Stimulated activated CD4-positive, alpha-beta T cell treated with anti-CD3 and anti-CD28 coated beads, Interleukin-2, amount 100 ng/mL, for 24 hours (primary cell): ENCODE measurements at places on chromosomes 12 and 14.

DNA sequence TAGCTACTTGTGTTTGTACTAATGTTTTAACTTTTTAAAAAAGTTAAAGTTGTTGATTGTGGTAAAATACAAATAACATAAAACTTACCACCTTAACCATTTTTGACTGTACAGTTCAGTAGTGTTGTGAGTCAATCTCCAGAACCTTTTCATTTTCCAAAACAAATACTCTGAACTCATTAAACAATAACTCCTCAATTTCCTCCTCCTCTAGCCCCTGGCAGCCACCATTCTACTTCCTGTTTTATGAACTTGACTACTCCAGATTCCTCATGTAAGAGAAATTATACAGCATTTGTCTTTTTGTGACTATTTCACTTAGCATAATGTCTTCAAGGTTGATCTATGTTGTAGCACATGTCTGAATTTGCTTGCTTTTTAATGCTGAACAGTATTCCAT is 299.1 kb upstream of the AMIGO2 start:
- no peak for DNase-seq

GRCh38 chr14:38256533-38256840 is 594 bp upstream of the CLEC14A start:
- DNase-seq: no peak

DNA sequence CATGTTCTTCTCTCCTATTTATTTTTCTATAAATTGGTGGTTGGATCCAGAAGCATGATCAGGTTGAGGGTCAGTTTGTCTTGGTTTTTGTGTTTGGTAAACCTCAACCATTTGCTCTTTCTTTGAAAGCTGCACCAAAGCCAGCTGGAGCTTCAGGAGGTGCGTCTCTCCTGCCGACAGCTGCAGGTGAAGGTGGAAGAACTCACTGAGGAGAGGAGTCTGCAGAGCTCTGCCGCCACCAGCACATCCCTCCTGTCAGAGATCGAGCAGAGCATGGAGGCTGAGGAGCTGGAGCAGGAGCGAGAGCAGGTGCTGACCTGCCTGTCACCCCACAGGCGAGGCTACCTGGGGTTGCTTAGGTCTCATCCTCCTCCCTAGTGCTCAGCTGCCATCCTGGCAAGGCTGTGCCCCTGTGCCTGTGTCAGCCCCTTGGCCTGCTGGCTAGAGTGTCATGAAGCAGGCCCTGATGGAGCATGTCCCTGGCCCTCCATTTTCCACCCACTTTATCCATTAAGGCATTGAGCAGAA is 45.0 kb downstream of the RAB35 start:
- no peak for DNase-seq

GRCh38 chr12:10102322-10102721 is 3.5 kb upstream of the CLEC1A start:
- no peak for DNase-seq

GRCh38 chr12:107903341-107904061 is 129.0 kb downstream of the ASCL4 start:
- peak; percentile 33 for DNase-seq

DNA sequence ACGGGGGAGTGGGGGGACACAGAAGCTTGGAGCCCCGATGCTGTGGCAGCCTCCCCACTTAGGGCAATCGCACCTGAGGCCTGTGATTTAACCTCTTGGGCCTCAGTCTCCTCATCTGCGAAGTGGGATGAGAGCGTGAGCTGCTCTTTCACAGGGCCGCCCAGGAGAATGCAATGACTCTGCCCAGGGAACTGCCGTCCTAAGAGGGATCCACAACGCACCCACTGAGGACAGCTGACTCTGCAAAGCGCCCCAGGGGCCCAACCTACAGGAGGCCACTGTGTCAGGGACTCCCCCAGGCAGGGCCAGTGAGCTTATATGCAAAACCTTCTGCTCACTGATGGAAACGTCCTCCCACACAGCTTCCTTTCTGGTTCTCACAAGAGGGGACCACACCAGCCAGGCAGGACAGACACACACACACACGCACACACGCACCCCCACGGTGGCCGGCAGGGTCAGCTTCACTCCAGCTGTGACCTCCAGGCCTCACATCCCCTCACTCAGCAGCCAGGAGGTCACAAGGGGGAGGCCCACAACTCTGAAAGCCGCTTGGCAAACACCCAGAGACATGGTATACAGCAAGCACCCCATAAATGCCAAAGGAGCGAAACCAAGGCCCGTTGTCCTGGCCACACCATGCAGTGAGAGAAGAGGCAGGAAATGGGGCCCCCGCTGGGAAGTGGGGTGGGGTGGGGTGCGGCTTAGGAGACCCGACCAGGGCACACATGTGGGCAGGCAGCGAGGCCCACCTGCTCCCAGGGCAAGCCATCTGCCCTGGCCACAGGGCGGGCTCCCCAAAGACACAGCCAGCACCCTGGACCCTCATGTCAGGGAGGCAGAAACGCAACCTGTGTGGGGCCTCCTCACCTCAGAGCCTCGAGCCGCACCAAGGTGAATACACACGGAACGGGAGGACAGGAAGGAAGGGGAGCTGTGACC is 73.3 kb downstream of the NCOR2 start:
- DNase-seq: peak; percentile 74

DNA sequence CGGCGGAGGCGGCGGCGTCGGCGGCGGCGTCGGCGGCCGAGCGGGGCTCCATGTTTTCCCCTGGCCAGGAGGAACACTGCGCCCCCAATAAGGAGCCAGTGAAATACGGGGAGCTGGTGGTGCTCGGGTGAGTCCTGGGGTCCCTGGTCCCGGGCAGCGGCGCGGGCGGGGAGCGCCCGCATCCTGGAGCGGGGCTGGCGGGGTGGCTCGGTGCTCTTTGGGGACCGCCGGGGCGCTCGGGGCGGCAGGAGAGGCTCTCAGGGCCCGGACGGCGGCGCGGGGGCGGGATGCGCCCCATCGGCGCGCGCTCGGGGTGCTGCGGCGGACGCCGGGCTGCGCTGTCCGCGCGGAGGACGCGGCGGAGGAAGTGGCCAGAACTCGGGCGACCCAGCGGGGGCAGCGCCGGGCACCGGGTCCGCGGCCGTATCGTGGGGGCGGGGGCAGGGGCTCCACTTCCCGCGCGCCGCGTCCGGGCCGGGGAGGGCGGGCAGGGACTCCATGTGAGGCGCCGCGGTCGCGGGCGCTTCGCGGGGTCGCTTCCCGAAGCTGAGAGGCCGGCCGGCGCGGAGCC is 485 bp downstream of the PELI2 start:
- DNase-seq: peak; percentile 43

DNA sequence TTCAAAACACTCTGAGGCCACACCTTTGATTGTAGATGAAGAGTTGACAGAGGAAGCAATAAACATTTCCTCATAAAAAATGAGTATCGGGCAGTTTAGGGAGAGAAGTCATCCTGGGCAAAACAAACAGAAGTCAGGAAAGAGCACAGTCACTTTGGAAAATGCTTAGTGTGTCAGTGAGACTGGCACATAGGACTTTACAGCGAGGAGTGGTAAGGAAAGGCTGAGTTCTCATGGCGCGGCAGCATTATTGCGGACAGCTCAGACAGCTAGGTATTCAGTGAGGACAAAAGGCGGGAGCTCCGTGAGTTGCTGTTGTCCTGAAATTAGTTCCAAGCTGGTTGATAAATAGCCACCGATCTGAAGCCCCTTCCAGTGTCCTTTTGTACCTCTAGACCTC is 229.9 kb downstream of the SNAPC1 start:
- DNase-seq: no peak

- no peak for DNase-seq
These were observed 303.6 kb upstream of the GARIN6 start for GRCh38 chr12:99343960-99344359.

DNA sequence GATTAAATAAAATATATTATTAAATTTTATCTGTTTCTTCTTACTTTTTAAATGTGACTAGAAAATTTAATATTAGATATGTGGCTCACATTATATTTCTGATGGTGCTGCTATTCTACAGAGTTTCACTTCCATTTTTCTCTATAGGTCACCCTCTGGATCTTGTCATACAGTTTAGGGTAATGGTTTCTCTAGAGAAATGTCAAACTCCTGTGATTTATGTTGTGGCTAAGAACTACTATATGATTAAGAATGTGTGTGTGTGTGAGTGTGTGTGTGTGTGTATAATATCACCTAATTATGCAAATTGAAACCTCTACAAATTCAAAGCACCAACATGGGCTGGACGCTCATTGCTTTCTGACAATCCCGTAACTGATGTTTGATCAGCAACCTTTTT is 325.9 kb downstream of the ADAMTS20 start:
- no peak for DNase-seq

DNA sequence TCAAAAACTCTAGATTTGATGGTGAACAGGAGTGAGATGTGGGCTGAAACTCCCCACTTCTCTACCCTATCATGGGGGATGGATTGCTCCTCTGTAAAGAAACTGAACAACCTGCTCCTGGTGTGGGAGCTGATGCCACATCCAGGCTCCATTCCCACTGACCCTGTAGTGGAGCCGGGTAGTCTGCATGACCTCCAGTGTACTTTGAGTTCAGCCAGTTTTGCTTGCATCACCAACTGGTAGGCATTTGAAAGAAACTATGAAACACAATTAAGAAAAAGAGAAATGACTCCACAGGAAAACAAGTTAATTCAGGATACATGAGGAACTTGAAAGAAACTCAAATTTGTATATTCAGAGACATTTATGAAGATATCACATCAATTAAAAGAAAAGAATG is 27.3 kb upstream of the EMP1 start:
- DNase-seq: no peak

- peak; percentile 67 for DNase-seq
These were observed 16.4 kb downstream of the ACVRL1 start for GRCh38 chr12:51923506-51924365.

- no peak for DNase-seq
These were observed 114.4 kb downstream of the PRICKLE1 start for GRCh38 chr12:42475106-42475505.

DNA sequence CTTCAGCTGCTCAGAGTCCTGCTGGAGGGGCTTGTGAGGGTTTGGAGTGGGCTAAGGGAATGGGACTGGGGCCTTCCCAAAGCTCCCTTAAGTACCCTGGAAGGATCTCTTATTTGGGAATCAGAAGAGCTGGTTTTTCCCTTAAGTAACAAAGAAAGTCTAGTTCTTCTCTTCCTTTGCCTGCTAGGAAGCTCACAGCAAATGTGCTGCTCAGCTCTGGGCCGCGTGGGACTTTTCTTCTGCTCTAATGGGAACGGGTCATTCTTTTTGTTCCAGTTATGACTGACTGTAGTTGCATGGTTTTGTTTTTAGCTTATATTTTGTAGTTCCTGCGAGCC is 6.0 kb downstream of the KIF26A start:
- no peak for DNase-seq

- peak; percentile 37 for DNase-seq
These were observed at the start of gene PYGL for GRCh38 chr14:50943943-50944646. PYGL (minus strand) TSS chr14:50944483; CDS start chr14:50944403, 80 bp downstream.

DNA sequence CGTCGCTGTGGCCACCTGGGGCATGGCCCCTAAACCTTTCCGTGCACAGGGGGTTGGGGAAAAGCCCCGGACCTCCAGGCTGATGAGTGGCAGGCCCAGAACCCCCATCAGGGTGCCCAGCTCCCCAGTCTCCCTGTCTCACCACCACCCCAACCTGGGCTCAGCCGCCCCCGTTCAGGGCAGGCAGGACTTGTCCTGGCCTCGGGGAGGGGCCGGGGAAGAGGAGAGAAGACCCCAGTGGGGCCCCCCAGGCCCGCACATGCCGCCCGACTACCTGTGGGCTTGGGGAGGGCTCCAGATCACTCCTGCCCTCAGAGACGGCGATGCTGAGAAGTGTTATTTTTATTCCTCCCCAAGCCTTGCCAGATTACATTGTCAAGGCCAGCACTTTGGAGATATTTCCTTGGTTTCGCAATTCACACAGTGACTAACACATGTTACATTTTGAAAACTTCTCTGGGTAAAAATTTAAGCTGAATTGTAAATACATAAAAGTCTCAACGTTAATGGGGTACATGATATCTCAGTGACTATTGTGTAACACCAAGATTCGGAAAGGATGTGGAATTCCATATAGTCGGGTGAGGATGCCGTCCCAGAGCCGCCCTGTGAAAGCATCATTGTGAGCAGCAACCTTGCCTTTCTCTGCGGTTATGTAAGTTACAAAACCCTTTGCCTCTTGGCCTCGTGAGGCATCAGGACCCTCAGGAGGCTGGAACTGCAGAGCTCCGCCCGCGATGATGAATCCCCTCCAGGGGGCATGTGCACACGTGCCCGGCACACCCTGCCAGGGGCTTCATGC is 85.6 kb upstream of the DIO3 start:
- DNase-seq: no peak

- no peak for DNase-seq
These were observed 11.6 kb downstream of the PTPRR start for GRCh38 chr12:70908978-70909377.

DNA sequence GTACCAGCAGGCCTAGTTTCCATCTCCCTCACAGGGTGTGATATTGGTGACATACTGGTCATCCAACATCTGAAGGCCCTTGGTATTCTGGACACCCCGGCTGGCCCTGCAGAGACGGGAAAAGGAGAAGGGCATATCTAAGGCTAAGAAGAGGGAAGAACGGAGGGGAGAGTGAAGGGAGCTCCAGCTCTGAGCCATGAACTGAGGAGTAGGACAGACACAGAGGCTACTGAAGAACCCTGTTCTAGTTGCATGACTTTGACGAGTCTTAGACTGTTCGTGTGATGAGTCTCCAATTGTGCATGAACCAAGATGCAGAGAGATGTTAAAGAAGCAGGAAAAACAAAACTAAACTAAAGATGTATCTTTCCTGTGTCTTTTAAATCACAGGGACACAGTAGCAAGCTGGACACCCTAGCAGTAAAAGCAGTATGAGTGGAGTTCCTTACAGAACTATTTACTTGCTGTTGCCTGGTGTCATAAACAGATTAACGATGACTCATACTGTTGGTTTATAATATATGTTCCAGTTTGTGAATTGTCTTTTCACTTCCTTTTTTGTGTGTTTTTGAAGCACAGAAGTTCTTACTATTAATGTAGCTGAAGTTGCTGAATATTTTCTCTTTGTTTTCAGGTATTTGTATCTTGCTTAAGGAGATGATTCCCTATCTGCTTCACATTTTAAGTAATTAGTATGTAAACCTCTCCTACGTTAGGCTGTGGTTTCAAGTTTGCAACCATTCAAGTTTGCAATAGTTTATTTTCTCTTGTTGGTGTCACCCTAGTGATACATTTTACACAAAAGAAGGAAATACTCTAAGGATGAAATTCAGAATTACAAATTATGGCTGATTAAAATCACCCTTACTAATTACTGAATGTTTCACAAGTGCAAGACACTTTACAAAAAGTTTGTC is 15.7 kb downstream of the FAR2 start:
- no peak for DNase-seq

GRCh38 chr14:51188566-51189185 is 51.4 kb upstream of the TMX1 start:
- DNase-seq: no peak
